ENCODE measurements at places on chromosomes 12 and 14. TPM values are rescaled to one million over a fixed set of nuclear protein-coding genes. Genes with fewer than 3 reads are reported as not detected.
A peak's percentile ranks its signal among the peaks of the same experiment; 100 is the strongest.

DNA sequence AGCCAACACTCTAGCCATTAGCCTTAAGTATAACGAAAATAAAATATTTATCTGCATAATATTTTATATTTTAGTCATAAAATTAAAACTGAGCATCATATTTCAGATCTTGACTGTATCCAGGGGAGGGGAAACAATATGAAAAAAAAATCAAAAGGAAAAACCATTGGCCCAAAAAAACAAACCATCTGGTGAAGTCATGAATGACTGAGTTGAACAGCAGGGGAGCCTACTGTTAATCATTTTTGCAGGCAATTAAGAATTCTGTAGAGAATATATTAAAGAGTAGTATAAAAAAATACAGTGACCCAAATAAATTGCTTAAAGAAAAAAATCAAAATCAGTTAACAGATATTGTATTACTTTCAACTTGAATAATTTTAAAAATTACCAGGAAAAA, 224.8 kb downstream of the C12orf50 start:
- DNase-seq, result no peak

GRCh38 chr14:37047996-37048395, 124.4 kb downstream of the SLC25A21 start:
- DNase-seq, result no peak

DNA sequence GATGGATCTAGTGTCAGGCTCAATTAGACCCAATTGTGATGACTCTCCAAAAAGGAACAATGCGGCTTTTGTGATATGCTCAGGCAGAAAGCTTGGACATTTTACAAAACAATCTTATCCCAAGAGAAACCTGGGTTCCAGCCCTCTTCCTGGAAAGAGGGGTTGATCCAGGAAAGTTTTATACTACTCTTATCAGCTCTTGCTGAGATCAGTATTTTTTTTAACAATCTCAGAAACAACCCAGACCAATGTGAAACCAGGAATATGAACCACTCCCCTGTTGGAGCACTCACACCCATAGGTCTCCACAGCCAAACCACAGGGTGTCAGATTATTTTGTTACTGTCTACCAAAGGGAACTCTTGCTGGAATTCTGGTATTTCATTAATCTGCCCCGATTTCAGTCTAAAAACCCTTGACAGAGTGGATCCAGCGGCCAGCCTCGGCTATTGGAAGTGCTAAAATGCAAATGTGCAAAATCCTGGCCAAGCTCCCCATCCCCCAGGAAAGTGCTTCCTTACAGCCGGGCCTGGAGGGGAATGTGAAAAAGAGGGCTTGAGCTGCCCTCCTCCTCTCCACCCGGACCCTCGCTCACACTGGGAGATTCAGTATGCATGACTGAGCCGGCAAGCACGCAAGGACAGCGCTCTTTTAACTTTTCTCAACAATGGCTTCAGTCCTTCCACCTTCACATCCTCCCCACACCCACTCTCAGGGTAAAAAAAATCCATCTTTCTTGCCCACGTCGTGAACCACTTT, 4.0 kb downstream of the FBXL14 start:
- peak; percentile 88 for DNase-seq

- DNase-seq, result no peak
Observed at GRCh38 chr14:72788972-72789728, 104.8 kb downstream of the DPF3 start.

GRCh38 chr14:105479431-105480158, 5.0 kb downstream of the CRIP2 start:
- no peak for DNase-seq

Gene RILPL1
- total RNA-seq, result 16.3 TPM

GRCh38 chr14:21097636-21098075, 799 bp downstream of the ZNF219 start:
- peak; percentile 83 for DNase-seq

- DNase-seq, result no peak
Observed at GRCh38 chr12:77064896-77065360, 441 bp downstream of the E2F7 start.

Gene CATSPERB
- not detected for total RNA-seq

Gene COL2A1
- under 0.01 TPM for total RNA-seq

GRCh38 chr14:101711041-101711856, 50.3 kb upstream of the PPP2R5C start:
- peak; percentile 62 for DNase-seq

Gene KRT6C
- total RNA-seq, result not detected

Gene PRH2
- not detected for total RNA-seq

Gene SMAGP
- 13.6 TPM for total RNA-seq

Data from osteoblast (primary cell).